ENCODE measurements at places on chromosomes 12 and 14. TPM values are rescaled to one million over a fixed set of nuclear protein-coding genes. Genes with fewer than 3 reads are reported as not detected.

Gene RNF31
- 85.7 TPM for total RNA-seq

DNA sequence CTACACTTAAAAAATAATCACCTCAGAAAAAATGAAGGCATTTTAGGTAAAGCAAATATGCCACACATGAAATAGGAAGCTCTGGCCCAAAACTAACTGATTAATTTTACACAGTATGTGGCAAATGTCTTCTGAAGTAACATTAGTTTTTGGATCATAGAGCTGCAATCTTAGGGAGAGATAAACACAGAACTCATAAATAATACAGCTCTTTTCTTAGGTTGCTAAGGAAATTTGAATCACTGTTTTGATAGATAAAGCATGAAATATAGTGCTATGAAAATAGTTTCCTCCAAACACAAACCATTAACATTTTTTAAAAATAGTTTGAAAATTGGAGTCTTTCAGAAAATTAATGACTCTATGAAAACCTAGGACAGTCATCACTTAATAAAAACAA is 15.0 kb downstream of the RASSF9 start:
- no peak for DNase-seq

Gene EXD2
- 12.6 TPM for total RNA-seq

Gene VRTN
- total RNA-seq = not detected

GRCh38 chr12:34311337-34311736 is 289.0 kb downstream of the ALG10 start:
- no peak for DNase-seq

DNA sequence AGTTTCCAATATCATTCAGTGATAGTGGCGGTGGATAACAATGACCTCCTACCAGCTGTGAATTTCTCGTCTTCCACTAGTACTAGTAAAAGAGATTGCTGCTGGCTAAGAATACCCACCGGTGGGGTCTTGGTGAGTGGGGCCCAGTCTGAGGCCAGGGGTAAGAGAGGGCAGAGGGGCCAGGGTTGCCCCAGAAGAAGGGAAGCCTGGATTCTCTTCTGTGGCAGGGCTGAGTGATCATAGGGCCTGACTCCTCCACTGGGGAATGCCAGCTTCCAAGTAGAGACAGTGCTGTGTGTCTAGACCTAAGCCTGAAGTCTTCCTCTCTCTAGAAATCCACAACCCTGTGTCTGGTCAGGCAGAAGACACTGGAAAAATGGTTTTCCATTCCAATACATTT is 5.8 kb upstream of the TMEM63C start:
- no peak for DNase-seq

Gene POU6F1
- 49.7 TPM for total RNA-seq

- DNase-seq = no peak
Measured at GRCh38 chr14:96071561-96071960, 32.4 kb downstream of the C14orf132 start.

- no peak for DNase-seq
Measured at GRCh38 chr14:74476107-74476506, 17.0 kb downstream of the NPC2 start.

DNA sequence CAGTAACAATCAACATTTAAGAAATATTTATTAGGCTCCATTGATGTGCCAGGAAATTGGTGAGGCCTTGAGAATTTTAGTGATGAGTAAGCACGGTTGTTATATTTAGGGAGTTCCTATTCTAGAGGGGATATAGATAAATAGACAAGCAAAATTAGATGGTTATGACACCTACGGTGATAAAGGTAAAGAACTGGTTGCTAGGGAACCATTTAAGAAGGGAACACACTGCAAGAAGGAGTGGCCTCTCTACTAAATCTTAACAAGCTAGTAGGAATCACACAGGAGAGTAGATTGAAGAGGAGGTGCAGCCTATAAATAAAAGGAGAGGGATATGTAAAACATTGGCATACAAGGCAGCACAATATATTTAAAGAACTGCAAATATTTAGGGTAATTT is 155.2 kb downstream of the LRIG3 start:
- no peak for DNase-seq

DNA sequence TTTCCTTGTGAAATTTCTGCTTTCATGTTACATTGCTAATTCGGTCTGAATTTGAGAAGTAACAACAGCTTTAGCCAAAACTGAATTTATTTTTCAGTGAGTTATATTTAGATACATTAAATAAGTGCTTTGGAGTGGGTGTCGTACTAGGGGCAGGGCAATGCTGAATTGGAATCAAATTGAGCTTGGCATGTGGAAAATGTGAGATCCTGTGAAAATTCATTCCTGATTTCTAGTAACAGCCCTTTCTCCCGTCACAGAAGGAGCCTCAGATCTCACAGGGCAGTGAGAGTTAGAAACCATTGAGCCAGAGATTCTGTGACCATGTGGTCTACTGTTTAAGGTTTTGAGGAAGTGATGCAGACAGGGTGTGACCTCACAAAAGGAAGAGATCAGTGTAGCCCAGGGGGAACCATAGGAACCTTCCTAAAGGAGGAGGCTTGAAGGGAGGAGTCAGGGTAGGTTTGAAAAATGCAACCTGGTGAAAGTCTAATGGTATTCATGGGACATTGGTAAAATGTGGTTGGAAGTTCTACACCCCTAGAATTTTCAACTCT is 1136.8 kb downstream of the AACS start:
- DNase-seq = no peak

DNA sequence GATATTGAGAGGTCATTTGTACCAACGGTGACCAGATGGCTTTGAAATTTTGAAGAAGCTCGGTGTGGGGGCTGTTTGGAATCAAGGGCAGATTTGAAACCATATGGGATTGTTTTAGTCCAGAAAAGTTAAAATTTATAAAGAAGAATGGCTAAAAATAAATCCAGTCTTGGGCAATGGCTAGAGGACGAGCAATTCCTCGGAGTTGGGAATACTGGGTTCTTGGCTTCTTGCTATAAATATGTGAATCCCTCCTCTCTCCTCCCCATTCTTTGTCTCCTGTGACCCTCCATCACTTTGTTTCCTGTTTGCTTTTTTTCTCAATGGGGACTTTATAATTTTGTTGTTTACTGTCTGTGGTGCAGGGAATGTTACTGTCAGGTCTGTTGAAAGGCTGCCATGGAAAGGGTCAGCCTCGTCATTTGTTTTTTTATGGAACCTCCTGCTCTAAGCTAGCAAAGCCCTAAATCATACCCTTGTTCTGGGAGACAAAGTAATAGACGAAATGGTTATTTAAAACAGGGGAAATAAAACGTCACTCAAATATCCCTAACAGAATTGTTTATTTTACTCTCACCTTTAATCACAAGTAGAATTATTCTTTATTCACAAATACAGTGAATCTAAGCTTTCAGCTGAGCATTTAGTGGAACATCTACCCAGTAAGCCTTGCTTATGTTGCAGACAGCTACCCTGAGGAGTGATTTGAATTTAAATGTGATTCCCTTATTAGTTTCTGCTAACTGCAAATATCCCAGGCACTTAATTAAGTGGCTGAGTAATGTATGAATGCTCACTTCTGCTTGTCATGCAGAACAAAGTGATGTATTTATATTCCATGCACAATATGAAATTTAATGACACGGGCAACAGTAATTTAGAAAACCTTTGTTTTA is 273.1 kb upstream of the NOVA1 start:
- no peak for DNase-seq

Gene PLXNC1
- total RNA-seq = 9.4 TPM

Gene SMOC1
- total RNA-seq = not detected

Gene CLEC9A
- total RNA-seq = not detected

DNA sequence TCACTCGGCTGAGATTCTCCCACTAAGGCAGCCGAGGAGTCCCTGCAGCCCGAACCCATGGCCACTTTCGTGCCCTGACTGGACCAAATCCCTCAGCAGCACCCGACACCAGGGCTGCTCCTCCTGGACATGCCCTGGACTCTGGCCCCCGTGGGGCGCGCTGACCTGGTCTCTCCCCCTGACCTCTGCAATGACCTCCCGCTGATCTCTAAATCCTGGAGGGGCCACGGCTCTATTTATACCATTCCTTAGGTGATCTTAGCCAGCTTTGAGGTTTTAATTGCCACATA is 148.4 kb downstream of the PIWIL1 start:
- no peak for DNase-seq

Gene HHIPL1
- 0.34 TPM for total RNA-seq

Gene GALNT9
- not detected for total RNA-seq

GRCh38 chr14:100103250-100104005 is 38.2 kb downstream of the EVL start:
- DNase-seq = no peak

- no peak for DNase-seq
Measured at GRCh38 chr12:103969391-103969790, 3.7 kb downstream of the TDG start.

- no peak for DNase-seq
Measured at GRCh38 chr14:82724316-82724715, 1190.7 kb upstream of the SEL1L start.

- no peak for DNase-seq
Measured at GRCh38 chr14:83958359-83958758, 1571.6 kb upstream of the FLRT2 start.

DNA sequence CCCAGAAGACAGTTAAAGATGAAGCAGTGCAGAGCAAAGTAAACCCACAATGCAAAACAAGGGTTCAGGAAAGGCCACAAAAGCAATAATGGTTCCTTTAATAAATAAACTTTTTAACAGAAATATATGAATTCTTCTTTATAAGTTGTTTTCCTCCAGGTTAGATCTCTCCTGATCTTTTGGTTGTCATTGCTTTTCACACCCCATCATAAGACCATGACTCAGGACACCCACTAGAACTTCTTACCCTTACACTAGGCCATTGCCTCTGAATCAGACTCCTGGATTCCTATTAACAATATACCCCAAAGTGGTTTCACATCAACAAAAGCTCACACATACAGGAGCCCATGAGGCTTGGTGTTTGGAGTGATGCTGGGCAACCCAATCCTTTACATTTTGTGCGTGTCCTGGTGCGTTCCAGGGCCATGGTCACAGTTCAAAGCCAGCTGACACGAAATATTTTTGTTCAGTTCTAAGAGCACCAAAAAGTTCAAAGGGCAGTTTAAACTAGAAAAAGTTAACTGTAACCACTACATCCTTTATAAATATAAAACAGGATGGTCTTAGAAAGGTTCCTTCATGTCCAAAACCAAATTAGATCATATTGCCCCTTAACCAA is 187.0 kb downstream of the EPS8 start:
- DNase-seq = no peak

- DNase-seq = no peak
Measured at GRCh38 chr12:110641521-110641920, 27.6 kb downstream of the TCTN1 start.

GRCh38 chr14:104105071-104105821 is 19.7 kb downstream of the ASPG start:
- DNase-seq = no peak

Gene CABP1
- not detected for total RNA-seq

GRCh38 chr14:94328196-94328595 is 5.1 kb upstream of the SERPINA6 start:
- DNase-seq = no peak

DNA sequence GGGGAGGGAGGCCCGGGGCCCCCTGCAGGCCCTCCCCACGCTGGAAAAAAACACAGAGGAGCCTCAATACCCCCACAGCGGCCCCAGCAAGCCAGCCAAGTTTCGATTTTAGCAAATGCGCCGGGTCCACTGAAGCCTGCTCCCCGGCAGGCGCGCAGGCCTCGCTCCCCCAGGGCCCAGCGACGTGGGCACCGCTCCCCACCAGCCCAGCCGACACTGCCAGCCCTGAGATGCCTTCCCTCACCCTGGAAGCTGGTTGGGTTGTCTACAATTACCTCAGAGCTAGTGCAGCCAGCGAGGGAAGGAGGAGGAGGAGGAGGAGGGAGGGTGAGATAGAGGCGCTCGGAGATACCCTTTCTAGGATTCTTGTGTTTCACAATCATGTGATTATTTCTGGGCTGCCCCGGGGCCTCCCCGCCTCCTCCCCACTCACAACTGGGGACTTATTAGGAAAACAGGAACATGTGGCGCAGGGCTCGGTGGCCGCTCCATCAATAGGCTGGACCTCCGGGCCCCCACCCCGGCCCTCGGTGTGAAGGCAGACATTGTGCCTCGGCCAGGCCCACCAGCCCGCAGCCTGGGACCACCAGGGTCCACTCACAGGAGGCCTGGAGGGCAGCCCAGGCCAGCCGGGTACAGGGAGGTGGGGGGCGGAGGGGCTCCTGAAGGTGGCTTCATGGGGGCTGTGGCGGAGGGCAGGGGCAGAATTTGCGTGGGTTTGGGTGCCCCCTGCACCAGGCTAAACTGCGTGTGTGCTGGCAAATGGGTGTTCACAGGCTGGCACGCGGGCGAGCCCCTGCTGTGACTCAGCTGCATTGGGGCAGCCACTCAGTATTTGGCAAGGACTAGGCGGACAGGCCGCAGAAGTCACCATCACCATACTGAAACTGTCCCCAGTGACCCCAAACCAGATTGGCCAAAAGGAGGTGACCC is 109.9 kb downstream of the NCOR2 start:
- no peak for DNase-seq

DNA sequence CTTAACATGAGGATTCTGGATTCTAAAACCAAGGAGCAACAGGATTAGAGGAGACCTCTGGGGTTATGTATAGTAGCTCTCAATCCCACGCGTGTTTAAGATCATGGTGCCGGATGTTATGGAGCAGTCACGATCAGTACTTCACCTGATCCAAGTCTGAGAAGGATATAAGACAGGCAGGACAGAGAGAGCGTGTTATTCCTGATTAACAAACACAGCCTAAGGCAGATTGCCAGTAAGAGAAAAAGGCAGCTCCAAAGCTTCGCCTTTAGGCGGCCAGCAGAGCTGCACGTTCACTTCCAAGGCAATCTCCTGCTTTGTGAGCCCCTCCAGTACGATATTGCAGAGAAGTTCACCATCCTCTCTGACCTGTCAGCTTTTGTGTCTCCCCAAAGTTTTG is 5.5 kb downstream of the SETD3 start:
- DNase-seq = no peak

Gene MGP
- 3.7 TPM for total RNA-seq

- no peak for DNase-seq
Measured at GRCh38 chr12:51351913-51352532, 5.5 kb upstream of the CELA1 start.

- DNase-seq = no peak
Measured at GRCh38 chr12:85834378-85834777, 1.8 kb downstream of the RASSF9 start.

Gene TAS2R13
- total RNA-seq = 1.2 TPM

- DNase-seq = no peak
Measured at GRCh38 chr12:100528034-100528433, 45.5 kb upstream of the GAS2L3 start.

Gene TAS2R10
- 1.3 TPM for total RNA-seq

Gene NCKAP5L
- 14.2 TPM for total RNA-seq

Gene UBE3B
- total RNA-seq = 48.7 TPM

GRCh38 chr12:94766397-94766796 is 116.0 kb upstream of the TMCC3 start:
- no peak for DNase-seq

Gene AQP2
- total RNA-seq = not detected

Gene TEAD4
- not detected for total RNA-seq

GRCh38 chr12:11891754-11892386 is 178.9 kb upstream of the BCL2L14 start:
- no peak for DNase-seq

Data from naive thymus-derived CD8-positive, alpha-beta T cell (primary cell).